ENCODE measurements at places on chromosomes 1 and 21.

DNA sequence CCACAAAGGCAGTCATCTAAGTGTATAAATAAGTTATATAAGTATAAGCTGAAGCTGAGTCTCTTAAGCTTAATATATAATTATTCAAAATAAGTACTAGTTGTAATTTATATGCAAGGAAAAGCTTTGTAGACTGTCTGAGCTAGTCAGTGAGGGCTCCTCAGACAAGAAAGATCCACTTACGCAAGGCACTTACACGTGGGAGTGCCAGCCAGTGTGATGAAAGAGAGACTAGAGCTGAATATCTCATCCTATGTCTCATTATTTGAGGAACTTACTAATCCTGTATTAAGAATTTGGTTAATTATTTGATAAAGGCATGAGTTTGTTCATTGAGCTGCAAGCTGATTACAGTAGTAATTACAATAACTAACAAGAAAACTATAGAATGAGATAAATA lies 146.9 kb downstream of the PDE4B start:
- DNase-seq: no peak

GRCh38 chr1:37701051-37701450 lies 8.7 kb downstream of the CDCA8 start:
- DNase-seq: no peak

- no peak for DNase-seq
These were observed 16.9 kb upstream of the KIAA0040 start for GRCh38 chr1:175209493-175209921.

- no peak for DNase-seq
These were observed 1.2 kb downstream of the LORICRIN start for GRCh38 chr1:153260585-153261280.

DNA sequence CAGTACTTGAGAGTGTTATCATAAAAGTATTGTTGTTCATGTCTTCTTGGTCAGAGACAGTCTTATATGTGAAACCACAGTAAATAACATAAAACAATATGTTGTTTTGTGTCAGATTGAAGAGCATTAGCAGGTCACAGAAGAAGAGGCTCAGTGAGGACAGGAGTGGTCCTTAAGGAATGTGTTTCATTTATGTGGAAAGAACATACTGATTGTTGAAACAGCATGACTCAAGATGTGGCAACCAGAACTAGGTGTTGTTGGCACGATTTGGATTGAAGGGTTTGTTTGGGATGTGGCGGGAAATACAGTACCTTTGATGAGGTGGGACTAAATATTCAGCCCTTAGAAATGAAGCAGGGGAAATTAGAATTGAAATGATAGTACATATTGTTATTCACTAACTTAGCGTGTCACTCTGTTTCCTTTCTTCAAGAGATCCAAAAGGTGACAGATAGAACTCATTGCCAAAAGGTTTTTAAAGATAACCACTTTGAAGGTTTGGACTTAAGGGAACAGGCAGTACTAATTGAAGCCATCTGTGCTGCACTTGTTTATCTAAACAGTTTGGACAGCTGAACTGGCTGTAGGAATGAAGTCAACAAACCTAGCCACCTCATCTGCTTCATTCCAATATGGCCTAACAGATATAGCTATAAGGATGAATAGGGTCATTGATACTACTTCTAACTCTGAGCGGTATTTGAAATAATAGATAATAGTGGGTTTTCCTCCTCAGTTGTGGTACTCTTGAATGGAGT lies 14.4 kb downstream of the RALGPS2 start:
- no peak for DNase-seq

GRCh38 chr1:159879977-159880376 lies 17.5 kb upstream of the VSIG8 start:
- no peak for DNase-seq

DNA sequence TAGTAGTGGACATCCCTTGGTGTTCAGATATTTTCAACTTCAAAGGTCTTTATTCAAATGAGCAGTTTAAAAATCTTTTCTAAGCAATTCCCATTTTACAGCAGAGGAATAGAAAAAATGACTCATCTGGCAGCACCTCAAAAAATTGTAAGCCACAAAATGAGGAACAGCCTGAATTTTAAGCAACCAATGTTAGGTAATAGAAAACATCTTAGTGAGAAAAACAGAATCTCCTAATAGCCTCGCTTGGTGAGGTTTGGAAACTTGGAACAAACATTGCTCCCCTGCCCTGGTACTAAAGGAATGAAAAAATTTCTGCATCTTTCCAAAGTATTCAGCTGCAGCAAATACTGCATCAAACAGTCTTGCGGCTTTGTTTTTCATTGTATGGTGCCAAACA lies 264.4 kb downstream of the NTNG1 start:
- no peak for DNase-seq

GRCh38 chr1:89844241-89844807 lies 23.5 kb downstream of the LRRC8D start:
- no peak for DNase-seq

Data from RWPE2 (cell line).